ENCODE measurements at places on chromosomes 3 and 15.

- no peak for DNase-seq
Observed at GRCh38 chr3:168097381-168097780, 1.7 kb upstream of the GOLIM4 start.

- DNase-seq: no peak
Observed at GRCh38 chr15:62896380-62896866, 146.1 kb upstream of the TPM1 start.

DNA sequence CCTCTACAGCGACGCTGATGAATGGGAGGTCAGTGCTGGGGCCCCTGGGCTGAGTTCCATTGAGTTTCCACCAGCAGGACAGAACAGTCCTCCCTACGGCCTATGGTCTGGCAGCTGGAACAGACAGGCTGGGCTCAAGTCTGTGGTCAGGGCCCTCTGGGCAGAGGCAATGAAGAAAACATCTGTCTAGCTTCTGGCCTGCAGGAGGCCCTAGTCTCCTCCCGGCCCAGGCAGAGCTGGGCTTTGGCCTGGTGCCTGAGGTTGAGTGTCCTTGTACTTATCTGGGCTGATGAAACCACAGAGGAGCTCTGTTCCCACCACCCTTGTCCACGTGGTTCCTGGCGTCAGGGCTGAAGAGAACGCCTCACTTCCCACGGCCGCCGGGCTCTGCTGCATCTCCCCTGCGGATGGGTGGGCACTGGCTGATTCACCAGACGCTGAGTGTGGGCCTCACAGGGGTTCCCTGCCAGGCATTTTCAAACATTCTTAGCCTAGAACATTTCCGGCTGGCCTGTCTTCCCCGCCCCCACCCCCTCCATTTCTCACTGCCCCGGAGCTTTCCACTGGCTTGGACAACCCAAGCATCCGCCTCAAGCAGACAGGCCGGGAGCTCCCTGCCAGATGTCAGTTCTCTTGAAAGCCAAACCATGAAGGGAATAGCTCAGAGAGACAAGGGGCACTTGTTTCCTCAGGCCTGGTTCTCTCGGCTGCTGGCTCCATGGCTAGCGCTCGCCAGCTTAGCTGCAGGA is 20.3 kb downstream of the PPCDC start:
- DNase-seq: peak; percentile 94

DNA sequence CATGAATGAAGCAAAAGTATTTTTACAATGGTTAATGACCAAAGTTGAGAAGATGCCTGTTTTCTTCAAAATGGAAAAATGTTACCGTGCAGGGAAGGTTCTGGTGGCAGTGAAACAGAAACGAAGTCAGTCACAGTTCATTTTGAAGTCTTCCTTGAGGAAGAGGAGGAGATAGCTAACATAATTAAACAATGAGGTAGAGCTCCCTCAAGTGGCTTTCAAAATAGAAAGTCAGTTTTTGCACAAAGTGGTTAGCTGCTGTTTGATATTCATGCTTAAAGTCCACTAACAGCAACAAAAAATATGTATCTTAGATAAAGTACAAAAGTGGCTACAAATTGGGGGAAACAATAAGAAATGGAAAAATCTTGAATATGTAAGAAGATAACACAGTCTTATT is 87.3 kb downstream of the TFG start:
- no peak for DNase-seq

DNA sequence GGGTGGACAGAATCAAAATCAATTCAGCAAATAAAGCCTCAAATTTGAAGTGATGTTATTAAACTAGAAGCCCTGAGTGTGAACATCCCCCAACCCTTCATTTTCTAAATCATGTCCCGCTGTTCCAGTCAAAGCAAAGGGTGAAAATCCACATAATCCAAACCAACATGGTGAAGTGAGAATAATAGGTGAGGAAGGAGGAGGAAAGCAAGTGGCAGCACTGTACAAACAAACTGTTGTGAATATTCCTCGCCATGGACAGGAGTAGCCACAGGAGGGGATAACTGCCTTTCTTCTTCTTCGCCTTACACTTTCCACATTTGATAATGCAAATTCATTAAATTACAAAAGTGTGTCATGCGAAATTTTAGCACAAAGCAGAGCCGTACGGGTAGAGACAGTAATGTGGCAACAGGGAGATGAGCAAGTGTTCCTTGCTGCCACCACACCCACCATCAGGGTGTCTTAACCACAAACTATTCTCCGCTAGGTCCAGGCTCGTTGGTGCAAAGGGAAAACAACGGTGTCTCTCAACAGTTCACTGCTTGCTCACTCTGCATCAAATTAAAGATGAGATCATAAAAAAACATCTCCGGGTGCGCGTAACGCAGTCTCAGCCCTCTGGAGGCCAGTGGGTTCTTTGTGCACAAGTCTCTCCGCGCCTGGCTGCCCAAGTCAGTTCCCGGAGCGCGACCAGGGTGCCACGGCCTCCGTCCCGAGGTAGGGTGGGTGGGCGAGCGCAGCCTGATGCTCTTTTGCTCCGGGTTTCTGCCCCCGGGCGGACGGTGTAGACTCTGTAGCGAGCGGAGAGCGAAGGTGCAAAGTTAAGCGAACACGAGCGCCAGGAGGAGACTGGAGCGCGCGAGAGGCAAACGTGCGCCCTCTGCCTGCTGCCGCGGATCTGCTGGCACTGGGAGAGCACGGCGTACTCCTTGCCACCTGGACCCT is 6.7 kb downstream of the EPHA3 start:
- peak; percentile 71 for DNase-seq

- DNase-seq: no peak
Observed at GRCh38 chr15:27870320-27870719, 228.8 kb downstream of the OCA2 start.

DNA sequence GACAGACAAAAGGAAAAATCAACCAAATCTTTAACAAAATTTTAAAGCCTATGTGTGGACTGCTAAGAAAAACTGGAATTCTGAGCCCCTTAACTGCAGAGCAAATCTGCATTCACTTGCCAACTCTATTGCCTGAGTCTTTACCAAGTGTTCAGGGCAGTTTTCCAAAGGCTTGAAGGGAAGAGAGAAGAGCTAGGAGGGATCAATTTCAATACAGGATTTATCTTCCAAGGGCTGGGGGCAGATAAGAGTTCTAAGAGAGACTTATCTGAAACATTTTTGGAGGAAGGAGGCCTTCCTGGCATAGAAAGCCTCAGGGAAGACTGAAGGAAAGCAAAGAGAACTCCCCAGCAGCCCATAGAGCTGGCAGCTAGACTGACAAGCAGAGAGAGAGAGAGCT is 31.4 kb upstream of the LSAMP start:
- no peak for DNase-seq

GRCh38 chr3:136311968-136312367 is 61.8 kb downstream of the PCCB start:
- no peak for DNase-seq

- DNase-seq: no peak
Observed at GRCh38 chr3:11548721-11549131, 95.0 kb downstream of the VGLL4 start.

DNA sequence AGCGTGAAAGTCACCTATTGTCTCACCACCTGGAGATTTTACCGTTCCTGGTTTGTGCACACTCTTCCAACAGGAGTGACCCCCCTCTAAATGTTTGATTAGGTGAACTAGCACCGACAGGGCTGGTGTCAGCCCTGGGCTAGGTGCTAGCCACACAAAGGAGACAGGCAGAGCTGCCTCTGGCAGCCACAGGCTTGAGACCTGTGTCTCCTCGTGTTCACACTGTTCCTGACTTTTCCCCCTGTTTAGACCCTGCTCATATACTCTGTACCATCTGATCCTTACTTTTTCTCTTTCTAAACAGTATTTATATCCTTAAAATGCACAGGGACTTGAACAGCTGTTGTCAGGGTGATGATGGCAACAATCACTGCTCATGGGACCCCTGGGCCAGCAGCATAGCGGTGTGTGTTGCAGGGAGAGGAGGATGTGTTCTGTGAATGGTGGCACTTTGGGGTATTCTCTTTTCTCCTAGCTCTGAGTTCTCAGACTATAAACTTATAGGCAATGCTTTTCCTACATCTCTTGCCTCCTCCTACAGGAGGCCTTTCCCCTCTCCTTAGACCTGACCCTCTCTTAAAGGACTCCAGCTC is 5.5 kb downstream of the CD80 start:
- no peak for DNase-seq

GRCh38 chr3:157239082-157239704 is 79.2 kb upstream of the CCNL1 start:
- DNase-seq: peak; percentile 59
